T-helper 22 cell (primary cell): ENCODE measurements at places on chromosomes 1 and 21.

DNA sequence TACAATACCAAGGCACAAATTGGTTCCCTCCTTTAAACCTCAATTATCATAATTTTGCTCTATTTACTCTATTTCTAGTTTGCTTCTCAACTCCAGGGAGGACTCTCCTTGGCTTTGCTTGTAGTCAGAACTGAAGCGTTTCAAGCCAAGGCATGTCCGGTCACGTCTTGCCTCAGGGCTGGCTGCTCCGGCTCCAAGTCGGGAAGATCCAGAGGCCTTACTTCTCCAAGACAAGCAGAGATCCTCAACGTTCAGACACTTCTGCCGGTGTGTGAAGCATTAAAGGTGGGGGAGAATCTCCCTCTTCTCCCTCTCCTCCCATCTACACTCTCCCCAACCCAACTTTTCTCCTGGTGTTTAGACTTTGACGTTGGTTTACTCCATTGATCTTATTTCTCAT, 7.2 kb upstream of the HHAT start:
- no peak for DNase-seq

- DNase-seq: no peak
Observed at GRCh38 chr1:44422161-44422560, 17.1 kb downstream of the RNF220 start.

DNA sequence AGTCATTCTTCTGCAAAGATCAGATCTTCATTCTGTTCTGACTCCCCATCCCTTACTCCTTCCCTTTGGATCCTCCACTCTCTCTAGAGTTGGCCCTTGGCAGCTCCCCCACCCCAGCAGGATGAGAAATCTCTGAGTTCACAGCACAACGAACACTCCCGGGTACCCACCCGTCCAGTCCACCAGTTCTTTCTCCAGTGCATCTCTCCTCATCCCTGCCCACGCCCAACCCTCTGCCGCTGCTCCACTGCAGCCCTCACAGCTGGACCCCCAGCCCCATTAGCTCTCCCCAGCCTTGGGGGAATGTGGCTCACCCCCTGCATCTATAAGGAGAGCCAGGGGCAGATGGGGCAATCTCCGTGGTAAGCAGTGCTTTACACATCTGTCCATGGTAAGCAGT, 125.7 kb downstream of the MATN1 start:
- DNase-seq: no peak

DNA sequence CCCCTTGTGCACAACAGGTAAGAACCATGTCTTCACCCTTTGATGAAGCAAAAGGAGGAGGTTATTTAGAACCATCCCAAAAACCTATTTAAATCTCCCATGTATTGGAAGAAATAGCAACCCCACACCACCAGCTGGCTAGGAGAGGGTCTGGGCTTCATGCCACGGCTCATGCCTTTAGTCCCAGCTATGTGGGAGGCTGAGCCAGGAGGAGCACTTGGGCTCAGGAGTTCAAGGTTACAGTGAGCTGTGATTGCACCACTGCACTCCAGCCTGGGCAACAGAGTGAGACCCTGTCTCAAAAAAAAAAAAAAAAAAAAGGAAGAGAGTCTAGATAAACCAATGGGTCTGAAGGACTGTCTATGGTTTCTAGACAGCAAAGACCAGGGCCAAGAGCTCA, 197.9 kb upstream of the COA6 start:
- no peak for DNase-seq

DNA sequence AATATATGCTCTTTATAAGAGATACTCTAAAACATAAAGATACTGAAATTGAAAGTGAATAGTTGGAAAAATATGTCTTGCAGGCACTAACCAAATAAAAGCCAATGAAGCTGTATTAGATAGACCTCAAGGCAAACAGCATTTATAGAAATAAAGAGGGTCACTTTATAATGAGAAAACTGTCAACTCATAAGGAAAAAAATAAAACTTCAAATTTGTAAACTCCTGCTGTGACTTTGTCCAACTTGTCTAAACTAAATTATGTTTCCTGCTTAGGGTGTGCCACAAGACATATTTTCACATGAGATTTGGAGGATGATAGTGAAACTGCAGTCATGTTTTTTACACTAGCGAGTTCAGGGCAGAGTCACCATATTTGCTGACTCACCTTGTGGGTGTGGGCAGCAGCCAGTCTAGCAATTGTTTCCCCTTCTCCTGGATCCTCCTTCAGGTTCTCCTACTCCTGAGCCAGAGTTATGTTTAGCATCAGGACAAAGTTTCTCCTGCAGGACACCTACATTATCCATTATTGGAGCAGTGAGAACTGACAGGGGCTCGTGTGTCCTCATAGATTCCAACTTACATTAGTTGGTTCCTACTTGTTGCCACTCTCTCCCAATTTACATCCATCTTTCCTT, 43.8 kb downstream of the CD53 start:
- DNase-seq: no peak

- no peak for DNase-seq
Observed at GRCh38 chr1:3432306-3432705, 22.2 kb upstream of the ARHGEF16 start.

DNA sequence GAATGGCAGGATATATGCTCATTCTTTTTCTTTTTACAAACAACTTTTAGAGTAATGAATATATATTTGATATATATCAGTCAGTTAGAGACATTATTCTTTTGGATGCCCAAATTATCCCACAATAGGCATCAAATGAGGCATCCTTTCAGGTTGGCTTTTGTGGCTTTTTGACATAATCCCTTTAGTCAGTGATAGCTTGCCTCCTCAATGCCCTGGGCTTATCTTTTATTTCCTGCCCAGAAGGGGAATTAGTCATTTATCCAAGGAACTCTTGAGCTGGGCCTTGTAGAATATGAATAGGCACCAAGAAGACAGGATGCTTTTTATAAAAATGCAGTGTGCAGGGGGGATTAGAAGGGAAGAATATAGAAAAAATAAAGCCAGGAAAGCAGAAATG, 22.2 kb downstream of the EPHX4 start:
- DNase-seq: no peak

GRCh38 chr1:99228153-99228552, 36.1 kb upstream of the PLPPR4 start:
- DNase-seq: no peak

DNA sequence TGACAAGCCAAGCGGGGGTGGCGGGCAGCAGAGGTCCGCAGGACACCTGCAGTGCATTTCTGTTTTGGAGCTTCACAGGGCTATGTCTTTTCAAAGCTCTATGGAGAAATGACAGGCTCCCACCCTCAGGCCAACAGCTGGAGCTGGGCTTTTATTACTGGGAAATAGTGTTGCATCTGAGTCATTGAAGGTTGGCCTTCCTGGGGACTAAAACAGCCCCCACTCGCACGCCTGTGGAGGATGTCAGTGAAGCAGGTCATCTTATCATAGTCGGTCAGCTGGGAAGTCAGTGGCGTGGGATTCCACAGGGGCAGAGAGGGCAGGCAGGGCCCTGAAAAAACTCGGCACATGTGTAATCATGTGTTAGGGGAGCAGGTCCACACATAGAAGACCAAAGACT, 55.3 kb downstream of the NTPCR start:
- no peak for DNase-seq

GRCh38 chr1:29603622-29604021, 367.3 kb downstream of the PTPRU start:
- DNase-seq: no peak

GRCh38 chr1:215718575-215719287, 151.6 kb downstream of the KCTD3 start:
- no peak for DNase-seq

DNA sequence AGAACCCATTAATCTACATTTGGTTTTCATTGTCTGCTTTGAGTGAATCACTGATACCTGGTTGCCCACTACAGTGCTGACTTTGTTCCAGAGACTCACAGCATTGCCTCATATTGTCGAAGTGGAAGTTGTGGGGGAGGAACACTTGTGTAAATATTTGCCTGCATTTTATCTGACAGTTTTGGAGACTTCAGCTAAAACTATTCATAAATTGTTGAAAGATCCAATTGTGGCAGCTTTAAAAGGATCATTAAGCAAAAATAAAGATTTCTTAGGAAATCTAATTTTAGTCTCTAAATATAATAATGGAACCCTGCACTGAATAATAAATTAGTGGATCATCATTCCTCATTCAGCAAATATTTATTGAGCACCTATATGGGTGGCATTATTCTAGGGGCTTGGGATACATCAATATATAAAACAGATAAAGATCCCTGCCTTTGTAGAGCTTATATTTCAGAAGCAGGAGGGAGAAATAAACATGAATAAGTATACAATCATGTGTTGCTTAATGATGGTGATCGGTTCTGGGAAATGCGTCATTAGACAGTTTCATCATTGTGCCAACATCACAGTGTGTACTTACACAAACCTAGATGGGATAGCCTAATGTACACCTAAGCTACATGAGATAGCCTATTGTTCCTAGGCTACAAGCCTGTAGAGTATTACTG, 73.5 kb downstream of the OSBPL9 start:
- no peak for DNase-seq

GRCh38 chr1:224132901-224133300, 19.0 kb downstream of the FBXO28 start:
- DNase-seq: no peak

DNA sequence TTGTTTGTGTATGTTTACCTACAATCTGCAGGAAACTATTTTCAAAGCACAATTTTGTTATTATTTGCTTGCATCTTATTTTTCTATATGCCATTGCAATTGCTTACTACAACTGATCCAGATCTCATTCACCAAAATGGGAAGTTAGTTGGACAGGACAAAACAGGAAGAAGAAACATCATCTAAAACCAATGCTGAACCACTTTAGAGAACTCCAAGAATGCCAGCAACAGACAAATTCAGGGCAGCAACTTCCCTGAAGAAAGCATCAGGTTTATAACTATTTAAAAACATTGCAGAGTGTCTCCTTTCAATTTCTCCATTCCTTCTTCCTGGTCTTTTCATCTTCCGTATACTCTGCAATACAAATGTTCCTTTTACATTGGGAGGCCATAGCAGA, 82.4 kb upstream of the SMYD2 start:
- no peak for DNase-seq

- no peak for DNase-seq
Observed at GRCh38 chr1:168656485-168656884, 72.5 kb downstream of the DPT start.

- DNase-seq: no peak
Observed at GRCh38 chr1:5706239-5706638, 286.0 kb downstream of the NPHP4 start.

GRCh38 chr1:211625040-211625439, 46.1 kb upstream of the SLC30A1 start:
- DNase-seq: no peak

DNA sequence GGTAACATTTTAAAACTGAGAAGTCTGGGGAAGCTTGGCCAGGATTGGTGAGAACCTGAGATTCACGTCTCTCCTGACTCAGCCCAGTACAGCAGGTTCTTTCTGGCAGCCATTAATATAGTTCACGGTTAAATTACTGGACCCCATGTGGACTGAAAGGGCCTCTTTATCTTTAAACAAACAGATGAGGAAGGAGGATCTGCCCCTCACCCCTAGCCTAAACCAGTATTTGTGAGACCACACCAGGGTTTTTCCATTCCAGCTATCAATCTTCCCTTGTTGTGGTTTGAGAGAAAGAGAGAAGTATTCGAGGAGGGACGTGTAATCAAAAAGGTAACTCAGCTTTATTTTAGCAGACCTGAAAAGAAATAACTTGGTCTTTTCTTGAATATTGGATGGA, 137.1 kb downstream of the PROX1 start:
- no peak for DNase-seq

DNA sequence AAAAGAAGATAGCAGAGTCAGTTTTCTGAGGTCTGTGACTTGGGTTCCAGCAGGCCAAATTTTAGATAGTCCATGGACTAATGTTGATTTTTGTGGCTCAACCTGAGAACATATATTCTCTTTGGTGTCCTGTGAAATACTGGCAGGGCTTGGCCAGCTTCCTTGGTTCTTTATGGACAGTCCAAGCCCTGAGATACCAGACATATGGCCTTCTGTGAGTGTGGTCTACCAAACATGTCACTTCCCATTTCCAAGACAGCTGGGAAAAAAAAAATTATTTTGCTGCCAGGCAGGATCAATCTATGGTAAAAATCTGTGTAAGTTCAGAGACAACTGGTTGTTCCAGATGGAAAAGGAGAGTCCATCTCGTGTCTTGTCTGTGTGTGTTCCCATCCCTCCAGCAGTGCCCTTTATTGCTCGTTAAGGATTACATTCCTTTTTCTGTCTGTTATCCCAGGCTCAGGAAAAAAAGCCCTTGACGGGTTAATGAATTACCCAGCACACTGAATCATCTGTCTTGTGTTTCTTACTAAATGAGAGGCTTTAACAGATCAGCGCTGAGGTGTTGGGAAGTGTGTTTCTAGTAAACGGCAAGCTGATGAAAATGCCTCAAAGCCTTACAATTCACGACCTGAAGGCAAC, 33.4 kb upstream of the XPR1 start:
- no peak for DNase-seq

DNA sequence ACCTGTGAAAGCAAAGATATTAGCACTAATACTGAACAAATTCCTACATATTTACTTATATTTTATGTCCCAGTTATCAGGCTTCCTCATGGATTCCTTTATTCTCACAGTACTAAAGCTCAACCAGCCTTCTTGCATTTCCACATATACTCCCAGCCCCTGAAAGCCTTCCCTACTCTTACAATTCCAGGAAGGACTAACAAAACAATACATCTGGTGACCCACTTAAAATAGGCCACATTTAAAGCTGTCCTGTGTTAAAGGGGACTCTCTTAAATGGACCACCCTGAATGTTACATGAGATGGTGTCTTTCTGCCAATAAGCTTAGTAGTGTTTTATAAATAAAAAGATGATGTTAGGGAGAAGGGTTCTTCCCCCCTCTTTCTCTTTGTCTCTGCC, 54.4 kb downstream of the NTMT2 start:
- DNase-seq: no peak

GRCh38 chr1:206470692-206471414, 577 bp downstream of the IKBKE start:
- DNase-seq: no peak

DNA sequence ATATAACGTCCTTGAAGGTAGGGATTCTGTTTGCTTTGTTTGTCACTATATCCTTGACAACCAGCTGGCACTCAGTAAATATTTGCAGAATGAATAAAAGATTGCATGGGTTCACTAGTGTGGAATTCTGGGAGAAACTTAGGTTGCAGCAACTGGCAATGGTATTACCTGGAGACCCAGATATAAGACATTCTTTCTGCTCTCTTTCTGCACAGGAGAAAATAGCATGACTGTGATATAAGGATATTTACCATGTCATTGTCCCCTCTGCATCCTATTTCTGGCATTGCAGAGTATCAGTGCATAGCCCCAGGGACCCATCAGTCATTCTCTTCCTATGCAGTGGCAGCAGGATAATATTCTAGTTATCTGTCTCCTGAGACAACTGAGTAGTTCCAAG, 308.9 kb upstream of the LRRC7 start:
- no peak for DNase-seq
